ENCODE measurements at places on chromosomes 3 and 15.

DNA sequence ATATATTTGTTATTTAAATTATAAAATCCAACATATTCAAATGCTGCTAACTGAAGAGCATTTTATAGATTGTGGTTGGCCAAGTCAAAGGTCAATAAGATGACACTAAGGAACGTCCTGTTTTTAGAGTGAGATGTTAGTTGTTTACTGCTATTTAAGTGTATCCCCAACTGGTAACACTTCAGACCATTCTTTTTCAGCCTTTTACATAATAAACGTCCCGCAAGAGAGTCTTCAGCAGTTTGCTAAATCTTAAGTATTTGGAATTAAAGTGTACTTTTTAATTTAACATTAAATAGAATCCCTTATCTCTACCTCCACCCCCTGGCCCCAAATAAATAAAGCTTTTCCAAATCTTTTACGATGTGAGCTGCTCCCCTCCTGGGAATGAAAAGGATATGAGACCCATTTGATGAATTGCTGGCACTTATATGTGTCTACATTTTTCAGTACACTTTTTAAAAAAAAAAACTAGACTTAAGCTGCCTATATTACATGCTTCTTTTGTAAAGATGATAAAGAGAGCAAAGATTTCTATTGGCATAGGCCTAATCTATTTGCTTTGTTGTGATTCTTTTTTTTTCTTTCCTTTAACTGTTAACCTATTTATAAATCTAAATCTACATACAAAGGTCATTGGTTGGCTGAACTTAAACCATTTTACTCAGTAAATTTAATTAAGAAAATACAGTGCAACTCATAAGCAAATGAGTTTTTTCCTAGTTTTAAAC, 101.8 kb upstream of the SKOR1 start:
- DNase-seq = no peak

DNA sequence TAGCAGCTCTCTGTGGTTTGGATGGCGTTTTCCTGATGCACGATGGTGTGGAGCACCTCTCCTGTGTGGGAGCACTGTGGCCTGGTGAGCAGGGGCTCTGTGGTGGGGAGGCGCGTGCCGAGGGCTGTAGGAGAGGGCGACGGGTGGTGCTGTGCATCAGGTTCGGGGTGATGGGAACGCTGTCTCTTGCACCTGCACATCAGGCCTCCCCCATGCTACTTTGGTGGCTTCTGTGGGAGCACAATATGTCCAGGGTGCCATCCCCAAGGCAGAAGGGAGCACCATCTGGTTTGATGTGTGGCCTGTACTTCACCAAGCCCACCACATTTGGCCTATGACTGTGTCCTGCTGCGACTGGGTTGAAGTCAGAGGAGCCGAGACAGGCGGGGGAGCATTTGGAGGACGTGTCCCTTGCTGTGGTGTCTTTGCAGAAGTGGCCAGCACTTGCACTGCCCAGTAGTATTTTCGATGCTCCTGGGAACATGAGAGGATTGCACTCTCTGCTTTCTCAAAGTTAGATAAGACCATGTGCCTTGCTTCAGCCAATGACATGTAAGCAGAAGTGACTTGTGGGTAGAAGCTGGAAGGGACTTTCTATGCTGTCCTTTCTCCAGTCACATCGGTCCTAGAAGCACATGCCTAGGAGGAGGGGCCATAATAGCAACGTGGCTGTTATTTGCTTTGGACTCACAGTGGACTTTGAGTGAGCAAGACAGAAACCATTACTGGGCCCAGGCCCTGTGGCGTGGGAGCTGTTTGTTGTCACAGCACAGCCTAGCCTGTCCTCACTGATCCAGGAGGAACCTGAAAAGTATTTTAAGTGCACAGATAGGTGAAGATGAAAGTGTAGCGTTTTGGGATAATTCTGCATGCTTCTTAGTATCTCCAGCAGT, 72.1 kb downstream of the APBA2 start:
- no peak for DNase-seq

- DNase-seq = peak; percentile 84
Observed at GRCh38 chr3:138686771-138687221, 78.2 kb downstream of the FAIM start.

DNA sequence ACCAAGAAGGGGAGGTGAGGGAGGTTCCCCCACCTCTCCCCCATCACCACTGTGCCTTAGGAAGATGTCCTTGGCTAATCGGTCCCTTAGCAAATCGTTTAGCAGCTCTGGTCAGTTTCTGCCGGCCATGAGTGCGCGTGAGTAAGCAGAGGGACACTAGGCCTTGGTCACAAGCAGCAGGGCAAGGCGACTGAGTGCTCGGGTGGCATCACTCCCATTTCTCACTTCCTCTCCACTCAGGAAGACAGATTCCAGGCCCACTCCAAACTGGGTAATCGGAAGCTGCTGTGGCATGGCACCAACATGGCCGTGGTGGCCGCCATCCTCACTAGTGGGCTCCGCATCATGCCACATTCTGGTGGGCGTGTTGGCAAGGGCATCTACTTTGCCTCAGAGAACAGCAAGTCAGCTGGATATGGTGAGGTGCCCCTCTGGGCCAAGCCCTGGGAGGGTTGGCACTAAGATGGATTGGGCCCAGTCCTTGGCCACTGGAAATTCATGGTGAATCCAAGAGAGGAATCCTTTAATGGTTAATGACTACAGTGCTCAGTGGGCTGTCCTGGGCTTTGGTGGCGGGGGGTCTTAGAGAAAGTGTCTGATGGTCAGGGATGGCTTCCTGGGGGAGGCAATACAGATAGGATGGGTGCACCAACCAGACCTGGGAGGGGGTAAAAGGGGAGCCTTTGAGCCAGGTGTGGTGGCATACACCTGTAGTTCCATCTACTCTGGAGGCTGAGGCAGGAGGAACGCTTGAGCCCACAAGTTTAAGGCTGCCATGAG, 4.0 kb downstream of the PARP3 start:
- no peak for DNase-seq

GRCh38 chr3:132660811-132661070, 612 bp downstream of the UBA5 start:
- DNase-seq = peak; percentile 58

- DNase-seq = no peak
Observed at GRCh38 chr15:85759376-85759775, 35.3 kb downstream of the KLHL25 start.

GRCh38 chr15:75761446-75762356, 49.1 kb upstream of the CSPG4 start:
- no peak for DNase-seq

- no peak for DNase-seq
Observed at GRCh38 chr3:178827285-178827856, 244.2 kb downstream of the ZMAT3 start.

DNA sequence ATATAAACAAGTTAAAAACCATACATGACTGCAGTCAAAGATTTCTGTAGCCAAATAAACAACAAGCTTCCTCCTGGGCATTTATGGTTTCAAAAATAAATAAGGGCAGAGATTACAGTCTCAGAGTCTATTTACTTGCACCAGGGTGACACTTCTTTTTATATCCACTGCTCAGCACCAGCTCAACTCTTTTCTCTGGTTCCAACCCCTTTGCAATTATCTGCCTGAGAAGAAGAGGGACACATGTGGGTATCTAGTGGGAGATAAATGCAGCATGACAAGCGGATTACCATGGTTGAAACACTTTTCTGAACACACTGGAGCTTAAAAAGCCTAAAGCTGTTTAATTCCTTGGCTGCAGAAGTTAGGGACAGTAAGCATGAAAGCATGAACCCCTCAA, 311.5 kb downstream of the CNTN3 start:
- no peak for DNase-seq

DNA sequence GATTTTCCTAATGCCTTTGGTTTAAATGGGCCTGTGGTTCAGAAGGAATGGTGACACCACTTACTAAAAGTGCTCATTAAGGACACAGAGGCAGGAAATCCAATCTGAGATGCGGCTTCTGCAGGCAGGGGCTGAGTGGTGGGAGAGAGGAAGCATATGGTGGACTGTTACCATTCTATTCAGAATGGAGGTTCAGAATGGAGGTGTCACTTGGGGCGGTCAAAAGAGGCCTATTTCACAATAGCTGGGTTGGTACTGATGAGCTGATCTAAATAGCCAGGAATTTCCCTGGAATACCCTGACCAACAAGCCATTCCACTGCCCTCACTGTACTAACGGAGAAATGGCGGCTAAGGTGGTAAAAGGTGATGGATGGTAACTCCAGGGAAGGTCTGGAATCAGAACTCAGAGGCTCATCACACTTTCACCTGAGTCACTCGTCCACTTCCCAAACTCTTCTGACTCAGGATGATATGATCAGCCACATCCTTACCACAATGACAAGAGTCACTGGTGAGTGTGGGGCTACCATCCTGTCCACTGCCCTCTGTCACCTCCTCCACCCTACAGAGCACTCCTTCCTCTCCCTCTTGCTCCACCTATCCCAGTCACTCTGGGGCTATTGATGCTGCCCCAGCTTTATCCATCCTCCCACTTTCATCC, 15.7 kb downstream of the RFT1 start:
- DNase-seq = peak; percentile 7

DNA sequence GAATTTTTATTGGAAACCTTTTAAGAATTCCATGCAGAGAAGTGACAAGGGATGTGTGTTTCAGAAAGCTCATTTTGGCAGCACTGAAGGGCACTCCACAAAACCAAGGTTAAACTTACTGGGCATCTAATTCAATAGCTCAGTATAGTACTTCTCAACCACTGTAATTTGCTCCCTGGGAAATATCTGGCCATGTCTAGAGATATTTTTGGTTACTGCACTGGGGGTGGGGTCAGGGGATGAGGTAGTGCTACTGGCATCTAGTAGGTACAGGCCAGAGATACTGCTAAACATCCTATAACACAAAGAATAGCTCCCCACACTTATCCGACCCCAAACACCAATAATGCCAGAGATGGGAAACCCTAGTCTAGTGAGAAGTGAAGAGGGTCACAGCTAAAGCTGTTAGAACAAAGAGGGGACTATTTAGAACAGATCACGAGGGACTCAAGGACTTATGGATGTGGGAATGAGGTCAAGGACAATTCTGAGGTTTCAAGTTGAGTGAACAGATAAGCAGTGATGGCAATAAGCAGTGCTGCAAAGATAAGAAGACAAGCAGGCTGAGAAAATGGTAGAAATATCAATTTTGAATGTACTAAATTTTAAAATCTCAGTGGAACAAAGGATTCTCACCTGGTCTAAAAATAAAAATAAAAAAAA, 3.2 kb downstream of the MRPL46 start:
- no peak for DNase-seq

DNA sequence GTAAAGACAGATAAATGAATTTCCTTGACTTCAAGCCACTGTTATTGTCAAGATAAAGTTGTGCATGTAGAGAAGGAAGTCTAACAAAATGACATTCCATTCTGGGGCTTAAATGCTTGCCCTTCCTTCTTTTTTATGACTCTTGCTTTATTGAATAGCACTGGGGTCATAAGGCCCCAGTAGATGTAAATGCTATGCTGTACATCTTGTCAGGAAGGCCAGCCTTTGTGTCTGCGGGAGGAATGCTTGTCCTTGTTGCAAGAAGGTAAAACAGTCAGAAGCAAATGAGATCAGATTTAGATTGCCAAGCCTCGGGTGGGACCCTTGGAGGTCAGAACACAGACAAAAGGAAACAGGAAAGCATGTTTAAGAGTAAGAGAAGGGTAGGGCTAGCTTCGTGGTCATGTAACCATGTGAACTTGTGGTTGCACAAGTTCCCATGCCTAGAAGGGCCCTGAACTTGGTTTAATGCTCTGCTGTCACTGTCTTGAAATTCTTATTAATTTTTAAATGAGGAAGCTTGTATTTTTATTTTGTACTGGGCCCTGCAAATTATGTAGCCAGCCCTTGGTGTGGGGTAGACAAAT, 81.5 kb downstream of the PPM1L start:
- DNase-seq = peak; percentile 15

DNA sequence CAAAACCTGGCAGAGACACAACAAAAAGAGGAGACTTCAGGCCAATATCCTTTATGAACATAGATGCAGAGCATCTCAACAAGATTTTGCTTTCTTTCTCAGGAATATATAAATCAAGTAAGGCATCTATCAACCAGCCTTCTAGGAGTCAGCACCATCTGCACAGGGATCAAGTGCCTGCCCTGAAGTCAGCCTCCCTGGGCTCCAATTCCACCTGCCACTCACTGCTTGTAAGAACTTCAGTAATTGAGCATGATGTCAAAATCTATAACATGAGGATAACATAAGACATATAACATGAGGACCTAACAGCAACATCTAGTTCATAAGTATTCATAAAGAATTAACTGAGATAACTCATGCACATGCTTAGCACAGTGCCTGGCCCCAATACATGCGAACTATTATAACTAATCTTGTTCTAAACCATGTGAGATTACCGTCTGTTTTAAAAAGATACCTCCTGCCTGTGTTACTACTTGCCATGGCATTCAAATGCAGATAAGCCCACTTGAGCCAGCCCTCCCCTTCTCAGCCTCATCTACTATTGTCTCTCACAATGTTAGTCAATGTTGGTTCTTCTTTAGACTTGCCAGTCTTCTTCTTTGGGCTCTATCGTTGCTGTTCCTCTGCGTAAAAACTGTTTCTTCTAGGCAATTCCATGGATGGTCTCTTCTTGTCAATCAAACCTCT, 91.6 kb downstream of the PLD1 start:
- no peak for DNase-seq

DNA sequence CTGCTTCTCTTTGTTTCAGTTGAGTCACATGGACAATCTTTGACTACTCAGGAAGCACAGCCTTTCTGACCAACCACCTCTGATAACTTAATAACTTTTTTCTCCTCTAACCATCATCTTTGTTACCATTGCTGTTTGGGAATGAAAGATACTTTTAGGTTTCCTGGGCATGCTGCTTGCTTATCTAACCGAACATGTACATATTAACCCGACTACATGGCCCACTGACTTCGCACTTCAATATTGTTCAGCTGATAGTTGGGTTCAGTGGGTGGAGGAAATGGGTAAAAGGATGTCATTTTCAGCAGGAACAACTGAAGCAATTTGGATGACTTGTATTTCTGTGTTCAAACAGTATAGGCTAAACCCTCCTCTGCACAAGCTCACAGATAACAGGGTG, 214.3 kb downstream of the SQOR start:
- DNase-seq = no peak

DNA sequence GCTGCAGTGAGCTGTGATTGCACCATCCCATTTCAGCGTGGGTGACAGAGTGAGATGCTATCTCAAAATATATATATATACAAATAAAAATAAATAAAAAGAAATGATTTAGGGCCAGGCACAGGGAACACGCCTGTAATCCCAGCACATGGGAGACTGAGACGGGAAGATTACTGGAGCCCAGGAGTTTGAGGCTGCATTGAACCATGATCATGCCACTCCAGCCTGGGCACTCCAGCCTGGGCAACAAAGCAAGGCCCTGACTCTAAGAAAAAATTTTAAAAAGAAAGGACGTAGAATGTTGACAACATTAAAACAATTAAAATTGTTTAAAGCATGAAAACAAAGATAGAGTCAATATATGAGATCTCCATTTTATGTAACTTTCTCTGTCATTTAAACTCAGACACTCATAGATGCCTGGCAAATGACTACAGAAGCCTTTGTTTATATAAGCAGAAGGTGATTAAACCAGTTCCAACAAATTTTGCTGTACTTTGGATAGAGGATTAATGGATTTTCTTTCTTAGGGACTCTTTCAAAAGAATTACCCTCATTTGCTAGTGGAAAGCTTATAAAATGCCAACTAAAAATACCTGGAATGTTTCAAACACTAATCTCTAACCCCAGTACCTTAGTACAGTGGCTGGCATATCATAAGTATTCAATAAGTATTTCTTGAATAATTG, 10.7 kb upstream of the TRPM7 start:
- DNase-seq = peak; percentile 17
